ENCODE measurements at places on chromosomes 2 and 18. TPM values are rescaled to one million over a fixed set of nuclear protein-coding genes. Genes with fewer than 3 reads are reported as not detected.

Gene ABCG5
- total RNA-seq, result not detected

Gene DSC1
- total RNA-seq, result not detected

Gene LOXL3
- 23.6 TPM for total RNA-seq

Gene ASXL3
- 0.69 TPM for total RNA-seq

Gene SSB
- 51.2 TPM for total RNA-seq

Gene RAB6D
- total RNA-seq, result under 0.01 TPM

Gene MAP4K3
- total RNA-seq, result 45.7 TPM

Gene CSRNP3
- 2.0 TPM for total RNA-seq

Gene SPDYA
- 1.3 TPM for total RNA-seq

Gene CABLES1
- total RNA-seq, result 20.5 TPM

Gene CRYGC
- not detected for total RNA-seq

Gene PPP3R1
- 6.9 TPM for total RNA-seq

Gene GCFC2
- 3.6 TPM for total RNA-seq

Gene ERMN
- not detected for total RNA-seq

Gene CKAP2L
- 1.3 TPM for total RNA-seq

Gene TNFRSF11A
- 0.09 TPM for total RNA-seq

Gene C2orf78
- not detected for total RNA-seq

Gene CCDC74A
- total RNA-seq, result 9.3 TPM

Gene MC5R
- total RNA-seq, result not detected

Gene LYG2
- total RNA-seq, result not detected

Gene FABP1
- 0.09 TPM for total RNA-seq

Gene YIPF4
- total RNA-seq, result 13.1 TPM

Gene SERPINB7
- not detected for total RNA-seq

Gene GFPT1
- total RNA-seq, result 34.4 TPM

Data from bronchial smooth muscle cell (primary cell).